ENCODE measurements at places on chromosomes 11 and 22.

- DNase-seq = no peak
Observed at GRCh38 chr11:43963279-43963620, 20.8 kb downstream of the C11orf96 start.

DNA sequence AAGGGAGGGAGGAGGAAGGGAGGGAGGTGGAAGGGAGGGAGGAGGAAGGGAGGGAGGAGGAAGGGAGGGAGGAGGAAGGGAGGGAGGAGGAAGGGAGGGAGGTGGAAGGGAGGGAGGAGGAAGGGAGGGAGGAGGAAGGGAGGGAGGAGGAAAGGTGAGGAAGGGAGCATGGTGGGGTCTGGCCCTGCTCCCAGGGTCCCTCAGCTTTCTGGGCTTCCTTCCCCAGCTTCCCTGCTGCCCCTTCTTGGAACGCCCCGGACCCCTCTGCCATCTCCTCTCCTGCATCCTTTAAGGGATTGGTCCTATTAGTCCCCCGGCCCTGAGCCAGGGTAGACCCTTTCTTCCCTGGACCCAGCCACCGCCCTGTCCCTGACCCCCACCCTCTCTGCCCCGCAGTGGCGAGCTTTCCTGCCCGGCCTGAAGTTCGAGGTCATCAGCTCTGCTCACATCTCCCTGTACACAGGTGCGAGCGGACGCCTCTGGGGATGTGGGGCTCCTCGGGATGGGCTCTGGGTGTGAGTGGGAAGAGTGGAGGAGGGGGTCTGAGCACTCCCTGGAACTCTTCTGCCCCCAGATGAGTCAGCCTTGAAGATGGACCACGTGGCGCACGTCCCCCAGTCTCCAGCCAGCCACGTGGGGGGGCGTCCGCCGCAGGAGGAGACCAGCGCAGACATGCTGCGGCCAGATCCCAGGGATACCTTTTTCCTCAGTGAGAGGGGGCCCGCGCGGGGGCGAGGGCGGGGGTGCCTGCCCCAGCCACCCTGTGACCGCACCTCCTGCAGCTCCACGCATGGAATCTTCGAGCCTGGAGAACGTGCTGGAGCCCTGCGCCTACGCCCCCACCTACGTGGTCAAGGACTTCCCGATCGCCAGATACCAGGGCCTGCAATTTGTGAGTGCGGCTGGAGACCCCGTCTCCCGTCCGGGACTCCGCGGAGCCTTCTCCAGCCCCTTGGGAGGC lies 6.0 kb downstream of the B4GALNT4 start:
- no peak for DNase-seq

DNA sequence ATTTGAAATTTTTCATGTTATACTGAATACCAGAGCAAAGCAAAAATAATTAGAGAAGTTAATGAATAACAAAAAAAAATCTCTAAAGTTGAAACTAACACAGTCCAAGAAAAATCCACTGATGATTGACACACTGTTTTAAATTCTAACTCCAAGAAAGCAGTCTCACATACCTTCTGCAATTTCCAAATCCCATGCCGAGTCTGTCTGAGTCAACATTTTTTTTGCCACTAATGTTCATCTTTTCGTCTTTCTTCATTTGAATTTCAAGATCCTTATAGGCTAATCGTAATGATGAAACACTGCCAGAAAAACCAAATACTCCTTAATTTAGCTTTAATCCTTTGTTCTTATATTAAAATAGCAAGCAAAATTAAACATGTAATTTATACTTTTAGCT lies 39.5 kb downstream of the ARFGAP3 start:
- DNase-seq = no peak

GRCh38 chr22:43553451-43554258 lies 141.8 kb downstream of the MPPED1 start:
- DNase-seq = no peak

GRCh38 chr11:67303132-67303834 lies at the start of gene SSH3:
Gene SSH3 (plus strand): TSS chr11:67303530. CDS start chr11:67303626, 96 bp downstream.
- DNase-seq = no peak

GRCh38 chr22:24376586-24376985 lies 50.8 kb upstream of the ADORA2A start:
- no peak for DNase-seq

- DNase-seq = no peak
Observed at GRCh38 chr22:19820880-19821522, 33.7 kb downstream of the GNB1L start.

GRCh38 chr22:49687786-49688515 lies 139.7 kb downstream of the BRD1 start:
- DNase-seq = no peak

DNA sequence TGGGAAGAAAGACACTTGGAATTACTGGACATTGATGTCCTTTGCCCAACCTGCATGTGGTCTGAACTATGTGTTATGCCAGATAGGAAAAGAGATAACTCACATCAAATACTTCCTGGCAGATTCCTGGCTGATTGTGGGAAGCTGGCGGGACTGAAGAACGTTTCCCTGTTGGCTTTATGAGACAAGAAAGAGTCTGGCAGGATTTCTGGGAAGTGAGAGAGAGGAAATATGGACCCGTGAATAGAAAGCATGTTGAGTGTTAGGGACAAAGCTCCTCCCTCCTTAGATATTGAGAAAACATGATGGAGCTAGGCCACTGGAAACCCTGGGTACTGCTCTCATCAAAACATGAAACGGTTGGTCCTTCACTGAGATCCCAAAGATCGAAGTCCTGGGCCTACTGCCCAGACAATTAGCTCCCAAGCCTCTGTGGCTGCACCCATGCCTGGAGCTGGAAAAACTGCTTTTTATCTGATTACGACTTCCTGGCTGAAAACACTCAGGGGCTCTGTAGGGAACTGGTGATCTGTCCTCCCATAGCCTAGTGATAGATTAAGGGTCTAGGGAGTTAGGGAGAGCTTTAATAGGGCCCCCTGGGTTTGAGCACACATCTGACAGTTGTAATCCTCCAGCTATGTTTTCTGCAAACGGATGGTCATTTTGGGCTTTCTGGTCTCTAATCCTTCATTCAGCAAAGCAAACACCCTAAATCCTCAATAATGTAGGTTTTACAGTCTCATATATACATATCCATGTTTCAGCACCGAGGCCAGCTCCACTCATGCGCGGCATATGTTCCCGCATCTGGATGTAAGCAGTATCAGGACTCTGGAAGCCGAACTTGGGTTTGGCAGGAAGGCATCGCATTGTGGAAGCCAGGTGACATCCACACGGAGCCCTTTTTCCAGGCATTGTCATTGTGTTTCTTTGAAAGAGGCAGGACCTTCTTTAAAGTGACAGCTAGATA lies 6.1 kb upstream of the B3GAT1 start:
- DNase-seq = no peak

- no peak for DNase-seq
Observed at GRCh38 chr11:62648185-62648966, 2.0 kb upstream of the GANAB start.

DNA sequence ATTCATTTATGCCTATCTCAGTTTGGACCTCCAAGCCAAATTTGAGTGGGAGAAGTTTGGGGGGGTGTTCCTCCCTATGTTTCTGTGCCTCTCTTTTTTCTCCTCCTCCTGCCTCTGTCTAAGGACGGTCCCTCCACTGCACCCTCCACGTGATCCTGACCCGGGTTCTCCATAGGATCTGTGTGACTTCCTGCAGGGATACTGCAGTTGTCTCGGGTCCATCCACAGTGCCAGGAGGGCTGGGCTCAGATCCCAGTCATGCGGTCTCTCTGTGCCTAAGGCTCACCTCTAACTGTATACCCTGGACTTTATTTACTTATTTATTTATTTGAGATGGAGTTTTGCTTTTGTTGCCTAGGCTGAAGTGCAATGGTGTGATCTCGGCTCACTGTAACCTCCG lies 1354.5 kb downstream of the BRD1 start:
- no peak for DNase-seq

GRCh38 chr11:111770581-111771134 lies 4.5 kb upstream of the PPP2R1B start:
- no peak for DNase-seq

DNA sequence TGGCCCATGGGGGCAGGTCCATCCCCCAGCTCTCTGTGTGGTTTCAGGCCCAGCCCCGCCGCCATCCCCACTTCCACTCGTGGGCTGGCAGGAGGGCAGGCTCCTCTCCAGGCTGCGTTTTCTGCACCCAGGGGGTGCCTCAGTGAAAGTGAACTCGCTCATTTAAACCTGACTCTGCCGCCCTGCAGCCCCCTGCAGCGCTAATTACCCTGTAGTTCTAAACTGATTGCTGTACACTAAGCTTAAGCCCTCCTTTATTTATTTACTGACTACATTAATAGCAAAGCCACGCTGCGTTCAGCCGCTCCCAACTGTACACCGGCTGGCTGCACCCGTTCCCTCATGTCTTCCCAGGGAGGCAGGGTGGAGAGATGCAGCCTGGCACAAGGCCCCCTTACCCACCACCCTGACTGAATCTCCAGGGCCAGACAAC lies 36.6 kb upstream of the NNMT start:
- DNase-seq = no peak

DNA sequence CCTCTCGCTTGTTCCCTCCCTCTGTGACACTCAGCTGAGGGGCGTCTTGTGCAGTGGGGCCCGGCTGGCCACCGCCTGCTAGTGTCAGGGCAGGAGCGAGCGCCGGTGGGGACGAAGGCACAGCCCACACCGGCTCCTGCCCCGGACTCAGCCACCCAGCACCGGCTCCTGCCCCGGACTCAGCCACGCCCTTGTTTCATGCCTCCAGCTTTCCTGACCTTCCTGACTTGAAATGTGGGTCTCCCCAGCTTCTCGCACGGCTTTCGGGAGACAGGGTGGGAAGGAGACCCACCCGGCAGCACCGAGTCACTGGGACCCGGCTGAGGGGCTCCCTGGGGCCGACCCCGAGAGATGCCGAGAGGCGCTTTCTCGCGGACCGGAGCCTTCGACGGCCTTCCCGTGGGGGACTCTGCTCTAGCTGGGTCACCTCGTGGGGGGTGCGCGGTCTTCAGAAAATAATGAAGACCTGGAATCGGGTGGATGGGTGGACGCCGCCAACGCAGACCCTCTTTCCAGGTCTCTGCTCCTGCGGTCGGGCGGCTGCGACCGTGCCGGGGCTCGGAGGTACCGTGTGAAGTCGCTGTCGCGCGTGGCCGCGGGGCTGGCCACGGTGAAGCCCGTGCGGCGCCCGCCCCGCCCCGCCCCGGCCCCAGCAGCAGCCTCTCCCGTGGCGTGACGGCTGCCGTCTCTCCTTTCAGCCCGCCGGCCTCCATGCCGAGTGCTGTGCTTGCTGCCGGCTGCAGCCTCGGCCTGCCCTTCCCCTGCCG lies 10.2 kb downstream of the GLB1L2 start:
- DNase-seq = no peak

- no peak for DNase-seq
Observed at GRCh38 chr11:112455791-112456190, 195.1 kb upstream of the PLET1 start.

DNA sequence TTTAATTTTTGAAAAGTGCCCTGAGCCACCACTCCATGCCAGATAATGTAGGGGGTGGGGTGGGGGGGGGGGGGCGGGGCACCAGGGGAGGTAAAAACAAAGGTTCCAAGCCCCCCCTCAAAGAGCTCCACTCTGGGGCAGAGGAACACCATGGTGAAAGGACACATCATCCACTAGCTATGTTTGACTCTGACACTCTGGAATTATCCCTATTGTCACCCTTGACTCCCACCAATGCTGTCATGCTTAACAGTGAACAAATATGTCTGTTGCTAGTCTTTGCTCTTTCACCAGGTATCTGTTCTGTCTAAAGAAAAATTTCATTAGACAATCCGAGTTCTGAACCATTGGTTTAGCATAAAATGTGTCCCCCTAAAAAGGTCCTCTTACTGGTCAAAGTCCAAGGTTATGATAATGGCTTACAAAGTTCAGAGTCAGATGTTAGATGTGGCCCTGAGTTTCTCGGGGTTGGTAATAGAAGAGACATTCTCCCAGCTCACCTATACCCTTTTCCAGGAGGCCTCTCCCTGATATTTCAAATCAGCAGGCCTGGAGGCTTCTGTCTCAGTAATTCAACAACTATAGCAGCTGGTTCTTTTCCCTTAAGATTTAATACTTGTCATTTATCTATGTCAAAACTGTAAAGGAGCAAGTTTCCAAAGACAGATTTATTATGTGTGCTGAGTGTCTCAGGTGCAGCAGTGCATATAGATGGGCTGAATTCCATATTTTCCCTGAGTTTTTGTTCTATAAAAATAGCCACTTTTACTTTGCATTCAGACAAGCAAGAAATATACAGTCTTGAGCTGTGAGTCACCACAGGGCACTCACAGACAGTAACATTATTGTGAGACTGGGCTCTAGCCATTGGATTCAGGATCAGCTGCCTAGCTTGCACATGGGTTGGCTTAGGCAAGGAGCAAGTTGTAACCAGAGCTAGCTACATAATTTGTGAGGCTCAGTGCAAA lies 174.1 kb downstream of the CSNK2A3 start:
- DNase-seq = no peak

- DNase-seq = no peak
Observed at GRCh38 chr11:30508594-30508993, 77.6 kb downstream of the MPPED2 start.

DNA sequence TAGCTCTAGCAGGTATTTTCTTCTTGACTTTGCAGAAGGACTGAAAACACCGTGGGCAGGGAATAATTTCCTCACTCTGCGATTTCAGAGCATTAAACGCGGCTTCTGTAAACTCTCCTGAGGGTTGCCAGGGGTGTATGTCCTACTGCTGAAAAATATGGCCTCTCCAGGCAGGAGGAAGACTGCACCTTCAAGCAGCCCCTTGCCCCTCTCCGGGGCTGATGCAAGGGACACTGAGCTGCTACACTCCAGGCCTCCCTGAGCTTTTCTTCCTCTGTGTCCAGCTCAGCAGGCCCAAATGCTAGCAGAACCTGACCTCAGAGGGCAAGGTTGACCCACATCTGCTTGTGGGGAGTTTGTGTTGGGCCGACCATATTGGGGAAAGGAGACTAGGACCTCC lies 2.2 kb downstream of the CD6 start:
- DNase-seq = no peak

- DNase-seq = no peak
Observed at GRCh38 chr11:21260101-21260500, 590.7 kb downstream of the NELL1 start.

GRCh38 chr11:11291041-11292015 lies 61.7 kb downstream of the CSNK2A3 start:
- DNase-seq = no peak

- no peak for DNase-seq
Observed at GRCh38 chr11:46489656-46490560, 98.3 kb upstream of the CHRM4 start.

DNA sequence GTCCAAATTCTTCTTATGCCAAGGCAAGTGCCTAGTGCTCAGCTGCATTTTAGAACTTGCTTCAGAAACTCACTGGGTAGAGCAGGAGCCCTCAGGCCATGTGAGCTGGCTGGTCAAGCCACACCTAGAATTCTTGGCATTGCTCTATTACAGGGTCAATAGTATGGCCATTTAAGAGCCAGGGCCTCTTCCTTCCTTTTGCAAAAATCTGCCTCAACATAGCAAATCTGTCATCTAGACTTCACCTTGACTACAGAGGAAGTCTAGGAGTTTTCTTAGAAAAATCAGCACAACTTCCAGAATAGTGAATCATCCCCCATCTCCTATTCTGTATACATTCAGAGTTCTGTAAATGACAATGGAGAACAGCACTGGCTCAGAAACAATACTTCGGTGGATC lies 112.0 kb upstream of the TTC12 start:
- DNase-seq = no peak
